Right lobe of liver (tissue), 6 donors: ENCODE measurements at places on chromosomes 2 and 18. TPM values are rescaled to one million over a fixed set of nuclear protein-coding genes. Genes with fewer than 3 reads are reported as not detected.

DNA sequence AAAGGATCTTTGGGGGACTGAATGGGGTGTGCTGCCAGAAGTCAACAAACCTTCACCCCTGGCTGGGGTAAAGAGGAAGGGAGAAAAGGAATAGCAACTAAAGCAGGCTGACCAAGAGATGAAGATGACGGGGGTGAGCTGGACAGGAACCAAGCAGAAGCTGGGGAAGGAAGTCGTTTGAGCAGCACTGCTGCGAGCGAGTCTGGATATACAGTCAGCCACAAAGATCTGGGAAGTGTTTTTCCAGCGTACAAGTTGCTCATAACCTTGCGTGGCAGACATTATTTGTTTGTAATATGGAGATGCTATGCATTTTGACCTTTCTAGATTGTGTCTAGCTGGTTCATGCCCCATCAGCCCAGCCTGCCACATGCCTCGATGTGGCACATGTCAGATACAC, 71.2 kb downstream of the EIF2AK3 start:
- peaks cover 3% of the 10 kb centered on the region for H3K36me3 ChIP-seq
- H3K27ac ChIP-seq = no peak overlapping the region
- no peaks in the 10 kb centered on the region for H3K4me1 ChIP-seq
- H3K27me3 ChIP-seq = no peaks in the 10 kb centered on the region
- H3K4me3 ChIP-seq = no peak overlapping the region
- no peak for DNase-seq

The RAB6C gene
- not detected for total RNA-seq

GRCh38 chr2:72276356-72276755, 128.7 kb upstream of the CYP26B1 start:
- no peak overlapping the region for H3K4me3 ChIP-seq
- DNase-seq = no peak
- no peaks in the 10 kb centered on the region for H3K4me1 ChIP-seq
- H3K36me3 ChIP-seq = no peaks in the 10 kb centered on the region
- H3K27me3 ChIP-seq = no peaks in the 10 kb centered on the region
- H3K27ac ChIP-seq = no peak overlapping the region

DNA sequence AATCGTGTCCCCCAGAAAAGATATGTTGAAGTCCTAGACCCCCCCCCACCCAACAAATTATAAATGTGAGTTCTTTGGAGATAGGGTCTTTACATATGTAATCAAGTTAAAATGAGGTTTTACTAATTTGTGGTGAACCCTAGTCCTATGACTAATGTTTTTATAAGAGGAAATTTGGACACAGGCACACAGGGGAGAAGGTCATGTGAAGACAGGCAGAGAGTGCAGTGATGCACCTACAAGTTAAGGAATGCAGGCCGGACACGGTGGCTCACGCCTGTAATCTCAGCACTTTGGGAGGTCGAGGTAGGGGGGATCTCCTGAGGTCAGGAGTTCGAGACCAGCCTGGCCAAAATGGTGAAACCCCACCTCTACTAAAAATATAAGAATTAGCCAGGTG, 5.8 kb upstream of the PMAIP1 start:
- H3K4me3 ChIP-seq = no peak overlapping the region
- H3K36me3 ChIP-seq = no peaks in the 10 kb centered on the region
- H3K27ac ChIP-seq = no peak overlapping the region
- H3K4me1 ChIP-seq = no peaks in the 10 kb centered on the region
- no peak for DNase-seq
